ENCODE measurements at places on chromosomes 16 and 17. TPM values are rescaled to one million over a fixed set of nuclear protein-coding genes. Genes with fewer than 3 reads are reported as not detected.
A peak's percentile ranks its signal among the peaks of the same experiment; 100 is the strongest.

DNA sequence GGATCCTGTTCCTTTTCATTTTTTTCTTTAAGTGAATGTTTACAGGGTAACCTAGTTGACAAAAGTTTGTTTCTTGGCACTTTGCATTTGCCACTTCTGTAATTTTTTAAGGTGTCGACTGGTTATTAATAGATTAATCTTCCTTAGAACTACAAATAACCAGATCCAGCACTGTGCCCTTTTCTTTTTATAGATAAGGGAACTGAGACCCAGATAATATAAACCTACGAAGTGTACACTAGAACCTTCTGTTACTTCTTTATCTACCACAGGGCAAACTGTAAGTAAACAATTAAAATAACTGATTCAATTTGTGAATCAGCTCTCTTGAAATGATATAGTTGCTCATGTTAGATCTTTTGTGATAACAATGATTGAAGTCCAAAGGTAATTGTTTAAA lies 55.4 kb downstream of the NLK start:
- DNase-seq = no peak

DNA sequence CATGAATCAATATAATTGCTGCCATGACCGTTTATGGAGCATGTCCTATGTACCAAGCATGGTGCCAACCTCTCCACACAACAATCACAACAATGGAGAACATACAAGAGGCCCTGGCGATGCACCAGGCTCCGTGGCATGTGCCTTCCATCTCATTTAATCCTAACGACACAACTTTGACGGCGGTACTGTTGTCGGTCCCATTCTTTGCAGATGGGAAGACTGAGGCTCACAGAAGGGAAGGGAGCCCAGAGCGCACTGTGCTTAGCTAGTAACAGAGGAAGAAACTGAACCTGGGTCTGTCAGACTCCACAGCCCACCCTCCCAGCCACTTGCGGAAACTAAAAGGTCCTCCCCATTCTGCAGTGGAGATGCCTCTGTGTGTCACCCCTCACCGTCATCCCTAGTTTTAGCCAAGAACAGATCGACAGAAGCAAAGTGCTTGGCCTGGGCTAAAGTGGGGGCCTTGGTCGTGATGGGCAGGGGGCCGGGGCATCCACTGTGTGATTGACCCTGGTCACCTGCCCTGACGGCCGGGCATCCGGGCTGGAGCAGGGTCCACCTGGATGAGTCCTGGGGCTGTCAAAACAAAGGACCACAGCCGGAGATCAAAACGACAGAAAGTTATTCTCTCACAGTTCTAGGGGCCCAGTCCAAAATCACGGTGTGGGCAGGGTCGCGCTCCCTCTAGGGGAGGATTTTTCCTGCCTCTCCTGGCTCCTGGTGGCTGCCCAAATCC lies 183.9 kb downstream of the C16orf95 start:
- DNase-seq = no peak

- no peak for DNase-seq
Observed at GRCh38 chr17:79590523-79590860, 20.4 kb downstream of the RBFOX3 start.

ENPP7 gene
- total RNA-seq = not detected

DNA sequence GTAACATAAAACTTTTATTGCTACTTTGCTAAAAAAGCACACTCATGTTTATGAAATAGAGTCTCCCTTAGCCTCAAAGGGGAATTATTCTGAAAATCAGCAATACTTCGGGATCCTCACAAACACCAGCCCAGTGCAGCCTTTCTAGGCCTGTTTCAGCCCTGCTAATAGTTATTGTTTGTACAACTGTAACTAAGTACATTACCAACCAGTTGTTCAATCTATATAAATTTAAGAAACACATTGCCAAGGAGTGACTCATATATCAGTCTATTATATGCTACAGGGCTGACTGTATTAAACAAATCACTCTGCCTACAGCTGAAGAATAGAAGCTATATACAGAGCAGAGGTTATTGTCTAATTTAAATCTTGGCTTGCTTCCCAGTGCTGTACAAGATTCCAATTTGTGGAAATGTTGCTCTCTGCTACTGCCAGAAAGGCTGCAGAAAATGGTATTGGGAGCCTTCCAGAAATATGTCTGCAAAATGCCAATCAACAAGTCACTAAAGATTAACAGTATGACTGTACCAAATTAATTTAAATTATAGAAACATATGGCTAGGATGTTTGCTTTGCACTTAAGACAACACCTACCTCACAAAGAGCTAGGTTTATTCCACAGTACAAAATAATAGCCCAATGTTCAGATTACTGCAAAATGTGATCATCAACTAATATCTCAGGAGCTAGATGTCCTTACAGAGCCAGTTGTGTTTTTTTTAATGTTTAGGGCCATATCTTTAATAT lies 49.7 kb downstream of the TOX3 start:
- no peak for DNase-seq

GRCh38 chr16:80175011-80175410 lies 365.8 kb upstream of the DYNLRB2 start:
- DNase-seq = no peak

DLG4 gene
- total RNA-seq = 6.6 TPM

GPR179 gene
- total RNA-seq = 0.09 TPM

DPEP1 gene
- 2.0 TPM for total RNA-seq

PCGF2 gene
- 30.7 TPM for total RNA-seq

DNA sequence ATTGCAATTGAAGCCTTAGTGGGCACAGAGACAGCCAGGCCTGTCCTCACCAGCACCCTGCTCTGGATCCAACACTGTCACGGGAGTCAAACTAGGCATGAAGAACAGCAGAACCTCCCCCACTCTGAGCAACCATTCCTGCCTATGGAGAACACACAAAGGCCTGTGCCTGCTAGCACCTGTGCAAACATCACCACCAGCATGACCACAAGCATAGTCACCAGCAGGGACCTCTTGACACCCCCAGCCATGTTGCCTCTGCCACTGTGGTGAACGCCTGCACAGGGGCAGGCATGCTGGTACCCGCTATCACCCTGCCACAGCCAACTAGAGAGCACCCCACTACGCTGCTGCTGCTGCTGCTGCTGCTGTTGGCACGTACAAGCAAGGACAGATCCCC lies 51.7 kb downstream of the CMC2 start:
- no peak for DNase-seq

SP2 gene
- total RNA-seq = 21.7 TPM

EME2 gene
- 24.7 TPM for total RNA-seq

GRCh38 chr16:57253466-57253865 lies 8.4 kb downstream of the ARL2BP start:
- no peak for DNase-seq

DNA sequence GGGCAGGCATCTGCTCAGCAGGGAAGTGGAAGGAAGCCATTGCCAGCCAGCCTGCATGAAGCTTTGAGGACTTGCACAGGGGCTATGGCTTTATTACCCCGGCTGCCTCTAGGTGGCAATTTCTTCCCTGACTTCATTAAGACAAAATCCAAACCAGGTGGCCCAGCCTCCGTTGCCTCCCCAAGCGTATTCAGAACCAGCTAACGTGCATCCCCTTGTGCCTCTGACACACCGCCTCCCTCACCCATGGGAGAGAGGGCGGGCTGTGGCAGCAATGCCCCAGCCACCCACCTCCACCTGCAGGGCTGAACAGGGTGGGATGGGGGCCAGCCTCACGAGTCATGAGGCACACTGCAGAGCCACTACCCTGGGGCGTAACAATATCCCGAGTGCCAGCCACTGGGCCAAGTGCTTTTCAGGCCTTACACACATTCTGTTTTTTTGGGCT lies 6.8 kb downstream of the KIFC3 start:
- DNase-seq = no peak

DNA sequence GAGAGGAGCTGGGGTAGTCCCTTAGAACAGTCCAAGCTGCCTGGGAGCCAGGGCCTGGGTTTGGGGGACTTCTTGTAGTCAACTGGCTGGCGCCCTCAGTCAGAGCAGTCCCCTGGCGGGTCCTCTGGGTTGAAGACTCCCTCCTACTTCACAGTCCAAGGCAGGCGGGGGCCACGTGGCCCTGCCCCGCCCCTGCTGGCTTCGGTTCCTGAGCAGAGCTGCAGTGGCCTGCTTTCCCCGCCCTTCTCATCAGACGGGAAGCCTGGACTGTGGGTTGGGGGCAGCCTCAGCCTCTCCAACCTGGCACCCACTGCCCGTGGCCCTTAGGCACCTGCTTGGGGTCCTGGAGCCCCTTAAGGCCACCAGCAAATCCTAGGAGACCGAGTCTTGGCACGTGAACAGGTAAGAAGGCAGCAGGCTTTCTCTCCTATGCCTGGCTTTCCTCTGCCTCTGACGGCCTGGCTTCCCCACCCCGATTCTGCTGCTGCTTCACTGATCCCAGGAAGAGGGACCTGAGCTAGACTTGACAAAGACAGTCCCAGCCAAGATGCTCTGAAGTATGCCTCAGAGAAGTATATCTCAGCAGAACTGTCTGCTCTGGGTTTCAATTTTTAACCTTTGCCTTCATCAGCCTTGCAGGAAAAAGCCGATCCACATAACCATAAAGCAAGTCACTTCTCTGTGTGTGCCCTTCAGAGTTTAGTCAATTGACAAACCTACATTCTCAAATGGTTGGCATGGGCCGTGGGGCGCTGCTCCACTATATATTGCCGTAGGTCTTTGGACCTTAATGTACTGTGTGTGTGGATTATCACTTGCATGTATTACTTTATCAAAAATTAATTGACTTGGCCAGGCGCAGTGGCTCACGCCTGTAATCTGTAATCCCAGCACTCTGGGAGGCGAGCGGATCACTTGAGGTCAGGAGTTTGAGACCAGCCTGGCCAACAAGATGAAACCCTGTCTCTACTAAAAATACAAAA lies 56.3 kb downstream of the SF3B3 start:
- DNase-seq = peak; percentile 59

DNA sequence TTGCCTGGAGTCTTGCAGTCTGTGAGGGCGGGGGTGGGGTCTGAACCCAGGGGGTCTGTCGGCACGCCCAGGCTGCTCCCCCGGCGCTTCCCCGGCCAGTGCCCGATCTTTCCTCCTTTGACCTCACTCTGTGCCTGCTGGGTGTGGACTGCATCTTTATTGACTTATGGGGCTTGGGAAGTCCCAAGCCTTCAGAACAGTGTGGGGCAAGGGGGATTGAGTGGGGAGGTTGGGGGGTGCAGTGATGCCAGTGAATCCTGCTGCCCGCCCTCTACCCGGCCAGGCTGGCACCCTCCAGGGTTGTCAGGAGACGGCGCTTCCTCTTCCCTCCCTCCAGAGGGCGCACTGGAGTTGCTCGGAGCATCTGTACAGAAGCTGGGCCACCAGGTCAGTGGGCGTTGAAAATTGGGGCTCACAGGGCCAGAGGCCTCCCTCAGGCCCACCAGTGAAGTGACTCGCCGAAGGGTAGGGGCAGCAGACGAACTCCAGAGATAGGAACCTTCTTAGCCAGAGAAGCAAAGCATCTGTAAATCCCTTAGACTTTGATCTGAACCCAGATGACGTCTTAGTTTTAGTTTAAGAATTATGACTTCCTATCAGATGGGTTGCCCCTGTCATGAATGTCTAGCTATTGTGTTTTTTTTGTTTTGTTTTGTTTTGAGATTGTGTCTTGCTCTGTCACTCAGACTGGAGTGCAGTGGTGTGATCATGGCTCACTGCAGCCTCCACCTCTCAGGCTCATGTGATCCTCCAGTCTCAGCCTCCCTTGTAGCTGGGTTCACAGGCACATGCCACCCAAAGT lies 184.8 kb upstream of the CIBAR2 start:
- DNase-seq = peak; percentile 61

CD300C gene
- 0.26 TPM for total RNA-seq
